ENCODE measurements at places on chromosomes 3 and 15.

GRCh38 chr3:115436767-115437301, 186.5 kb upstream of the GAP43 start:
- DNase-seq, result no peak

GRCh38 chr3:30676424-30677346, 70.3 kb downstream of the TGFBR2 start:
- DNase-seq, result no peak

- DNase-seq, result no peak
These were observed 152.7 kb downstream of the SUCNR1 start for GRCh38 chr3:152026033-152026556.

- no peak for DNase-seq
These were observed 583 bp downstream of the EAF1 start for GRCh38 chr3:15427981-15428380.

DNA sequence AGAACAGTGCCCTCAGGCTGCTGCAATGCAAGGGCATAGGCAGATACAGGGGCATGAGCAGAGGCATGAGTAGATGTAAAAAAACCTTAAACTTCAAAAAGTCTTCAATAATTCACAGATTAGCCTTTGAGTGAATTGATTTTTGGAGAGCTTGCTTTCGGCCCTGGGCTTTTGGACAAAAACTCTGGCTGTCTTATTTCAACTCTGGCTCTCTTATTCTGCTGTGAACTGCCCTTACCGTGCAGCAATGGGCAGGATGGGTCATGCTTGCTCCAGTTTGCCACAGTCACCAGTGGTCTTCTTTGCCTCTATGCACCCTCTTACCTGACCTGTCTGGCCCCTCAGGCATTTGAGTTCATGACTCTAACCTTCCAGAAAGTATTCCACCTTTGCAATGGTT, 555.7 kb downstream of the MAGI1 start:
- no peak for DNase-seq

DNA sequence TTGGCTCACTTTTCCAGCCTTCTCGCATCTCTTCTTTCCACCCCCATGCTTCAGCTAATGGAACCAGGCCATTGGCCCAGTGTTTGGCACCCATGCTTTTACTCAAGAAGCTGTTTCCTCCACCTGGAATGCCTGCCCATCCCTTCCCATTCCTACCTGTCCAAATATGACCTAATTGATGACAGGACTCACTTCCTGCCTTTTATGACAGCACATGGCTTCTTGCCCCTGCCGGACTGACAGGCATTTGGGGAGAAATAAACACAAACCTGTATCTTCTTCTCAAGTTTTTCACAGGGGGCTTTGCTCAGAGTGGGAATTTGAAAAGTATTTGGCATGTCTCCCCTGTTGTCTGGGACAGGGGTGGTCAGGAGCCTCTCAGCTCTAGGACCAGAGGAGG, 120.1 kb downstream of the ABHD5 start:
- DNase-seq, result no peak

- no peak for DNase-seq
These were observed 292.5 kb downstream of the PTPRG start for GRCh38 chr3:61853912-61854311.

GRCh38 chr3:100057716-100058575, 56.4 kb downstream of the FILIP1L start:
- DNase-seq, result no peak

DNA sequence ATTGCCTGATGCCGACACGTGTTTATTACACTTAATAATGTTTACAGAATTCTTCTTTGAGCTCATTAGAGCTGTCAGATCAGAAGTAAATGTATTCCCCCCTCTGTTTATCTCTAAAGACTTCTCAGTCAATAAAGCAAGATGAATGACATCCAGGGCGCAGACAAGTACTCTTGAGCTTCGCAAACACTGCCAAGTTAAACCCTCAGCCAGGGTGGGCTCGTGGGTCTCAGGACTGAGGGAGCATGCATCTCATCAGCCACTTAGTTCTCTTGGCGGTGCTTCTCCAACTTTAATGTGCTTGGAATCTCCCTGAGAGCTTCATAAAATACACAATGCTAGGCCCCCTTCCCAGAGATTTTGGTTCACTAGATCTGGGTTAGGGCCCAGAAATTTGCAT, 333.9 kb upstream of the THRB start:
- DNase-seq, result no peak

- no peak for DNase-seq
These were observed 46.6 kb downstream of the DPPA2 start for GRCh38 chr3:109269577-109270275.

DNA sequence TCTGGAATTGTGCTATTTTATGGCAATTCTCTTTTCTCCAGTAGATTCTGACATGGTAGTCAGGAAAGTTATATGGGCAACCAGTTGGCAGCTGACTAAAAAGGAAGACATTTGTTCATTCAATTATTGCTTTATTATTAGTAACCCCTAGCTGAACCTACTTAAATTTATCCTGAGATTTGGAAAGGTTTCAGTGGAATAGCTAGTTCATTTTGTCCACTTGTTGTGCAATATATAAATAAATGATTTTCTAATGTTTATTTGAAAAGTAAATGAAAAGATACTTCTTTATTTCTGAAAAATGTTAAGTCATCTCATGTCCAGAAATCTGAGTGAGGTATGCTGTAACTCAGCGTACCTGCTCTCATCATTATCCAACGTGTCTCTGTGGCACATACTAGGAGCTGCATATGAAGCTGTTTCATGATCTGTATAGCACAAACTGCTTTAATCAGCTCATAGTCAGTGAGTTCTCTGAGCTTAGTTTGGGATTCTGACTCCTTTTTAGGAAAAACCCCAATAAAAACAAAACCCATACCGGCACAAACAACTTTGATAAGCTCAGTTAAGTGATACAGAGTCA, 35.9 kb downstream of the RARB start:
- DNase-seq, result no peak

- no peak for DNase-seq
These were observed 432 bp upstream of the RAD54L2 start for GRCh38 chr3:51538115-51538458.

DNA sequence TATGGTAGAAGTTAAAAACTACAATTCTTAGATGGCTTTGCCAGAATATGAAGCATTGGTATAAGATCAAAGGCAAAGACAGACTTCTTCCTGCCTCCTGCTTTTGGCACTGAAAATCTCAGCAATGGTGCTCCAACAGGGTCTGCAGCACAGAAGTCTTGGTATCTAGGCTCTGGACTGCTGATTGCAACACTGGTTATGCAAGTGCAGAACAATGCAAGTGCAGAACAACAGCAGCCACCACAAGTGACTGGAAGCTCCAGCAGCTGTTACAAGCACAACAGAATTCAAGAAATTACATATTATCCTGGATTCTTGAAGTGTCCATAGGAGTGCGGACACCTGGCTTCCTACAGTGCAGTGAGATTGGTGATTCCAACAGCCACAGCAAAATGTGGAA, 33.7 kb downstream of the ZBTB20 start:
- DNase-seq, result no peak
